ENCODE measurements at places on chromosomes 13 and 19. TPM values are rescaled to one million over a fixed set of nuclear protein-coding genes. Genes with fewer than 3 reads are reported as not detected.

GRCh38 chr13:48094404-48094780, 512 bp downstream of the MED4 start:
- DNase-seq, result no peak

GRCh38 chr19:55156202-55157063, 1.1 kb downstream of the TNNI3 start:
- DNase-seq, result peak; percentile 71

The ARHGAP33 gene
- total RNA-seq, result 54.3 TPM

The DIAPH3 gene
- 11.4 TPM for total RNA-seq

DNA sequence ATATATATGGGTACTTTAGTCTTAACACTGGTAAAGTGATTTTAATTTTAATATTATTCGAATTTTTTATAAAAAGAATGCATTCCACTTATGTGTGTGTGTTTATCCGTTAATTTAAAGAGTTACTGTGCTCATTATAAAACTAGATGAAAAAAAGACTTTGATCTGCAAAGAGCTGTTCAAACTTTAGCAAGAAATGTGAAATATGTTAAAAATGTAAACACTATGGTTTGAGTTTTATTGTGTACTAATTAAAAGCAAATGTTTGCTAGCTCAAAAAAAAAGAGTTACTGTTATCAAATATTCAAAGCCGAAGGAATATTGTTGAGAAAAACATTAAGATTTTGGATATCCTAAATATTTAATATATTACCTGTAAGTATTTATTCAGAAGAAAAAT, 34.5 kb downstream of the UFM1 start:
- DNase-seq, result no peak

- no peak for DNase-seq
These were observed 4.2 kb upstream of the ISYNA1 start for GRCh38 chr19:18441804-18442788.

- DNase-seq, result no peak
These were observed 2049.5 kb upstream of the PRR20A start for GRCh38 chr13:55091172-55091571.

The CEACAM7 gene
- total RNA-seq, result not detected

- no peak for DNase-seq
These were observed 17.7 kb upstream of the FBXO17 start for GRCh38 chr19:38993271-38993670.

DNA sequence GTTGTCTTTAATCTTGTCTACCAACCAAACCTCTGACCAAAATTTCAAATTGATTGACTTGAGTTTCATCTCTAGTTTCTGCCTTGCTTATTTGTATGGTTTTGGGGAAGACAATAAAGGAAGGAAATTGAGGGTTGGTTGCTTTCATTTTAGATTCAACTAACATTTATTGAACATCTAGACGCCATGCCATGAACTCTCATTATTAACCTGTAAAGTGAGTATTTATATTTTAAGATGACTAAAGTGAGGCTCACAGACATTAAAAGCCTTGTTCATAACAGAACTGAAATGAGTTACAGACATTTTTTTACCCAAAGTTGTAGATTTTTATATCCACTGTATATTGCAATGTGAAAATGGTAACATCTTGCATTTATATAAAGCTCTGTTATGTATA, 239.3 kb downstream of the LMO7 start:
- DNase-seq, result no peak

The NMRK2 gene
- total RNA-seq, result 1.4 TPM

- no peak for DNase-seq
These were observed 13.5 kb upstream of the ZNF563 start for GRCh38 chr19:12346896-12347295.

- DNase-seq, result no peak
These were observed 9.6 kb downstream of the BCAM start for GRCh38 chr19:44818466-44819031.

DNA sequence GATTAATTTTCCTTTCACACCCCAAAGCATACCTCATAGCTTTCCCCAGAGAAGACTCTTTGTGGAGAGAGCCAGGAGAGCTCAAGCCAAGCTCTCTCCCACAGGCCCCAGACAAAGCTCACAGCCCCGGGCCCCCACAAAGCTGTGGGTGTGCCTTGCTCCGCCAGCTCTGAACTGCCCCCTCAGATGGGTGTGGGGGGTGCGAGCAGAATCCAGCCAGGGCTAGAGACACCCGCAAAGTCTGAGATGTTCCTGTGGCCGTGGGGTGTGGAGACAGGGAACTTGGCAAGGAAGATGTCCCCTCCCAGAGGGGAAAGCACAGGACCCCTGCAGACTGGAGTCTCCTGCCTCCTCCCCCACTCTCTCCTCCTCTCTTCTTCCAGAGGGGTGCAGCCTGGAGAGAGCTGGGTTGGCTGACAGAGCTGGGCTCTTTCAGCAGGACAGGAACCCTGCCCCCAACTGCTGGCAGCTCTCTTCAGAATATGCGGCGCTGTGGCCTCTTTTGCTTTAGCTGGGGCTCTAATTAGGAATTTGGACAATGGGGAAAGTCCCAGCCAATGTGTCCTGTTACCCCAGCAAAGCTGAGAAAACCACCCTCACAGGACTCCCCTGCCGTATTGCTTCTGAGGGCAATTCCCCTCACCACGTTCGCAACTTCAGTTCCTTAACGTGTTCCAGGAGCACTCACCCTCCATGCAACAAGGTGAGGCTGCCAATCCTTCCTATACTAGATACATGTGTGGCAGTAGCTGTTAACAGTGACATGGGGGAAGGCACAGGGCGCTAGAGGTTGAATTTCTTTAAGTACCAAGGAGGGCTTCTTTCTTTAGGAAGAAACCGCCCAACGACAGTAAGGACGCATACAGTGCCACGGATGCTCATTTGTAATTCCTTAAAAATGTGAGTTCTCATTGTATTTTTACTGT, 170.0 kb downstream of the COL4A1 start:
- no peak for DNase-seq

- no peak for DNase-seq
These were observed 120.1 kb downstream of the ZNF486 start for GRCh38 chr19:20287070-20287469.

- no peak for DNase-seq
These were observed 34.4 kb downstream of the NUP58 start for GRCh38 chr13:25335856-25336255.

DNA sequence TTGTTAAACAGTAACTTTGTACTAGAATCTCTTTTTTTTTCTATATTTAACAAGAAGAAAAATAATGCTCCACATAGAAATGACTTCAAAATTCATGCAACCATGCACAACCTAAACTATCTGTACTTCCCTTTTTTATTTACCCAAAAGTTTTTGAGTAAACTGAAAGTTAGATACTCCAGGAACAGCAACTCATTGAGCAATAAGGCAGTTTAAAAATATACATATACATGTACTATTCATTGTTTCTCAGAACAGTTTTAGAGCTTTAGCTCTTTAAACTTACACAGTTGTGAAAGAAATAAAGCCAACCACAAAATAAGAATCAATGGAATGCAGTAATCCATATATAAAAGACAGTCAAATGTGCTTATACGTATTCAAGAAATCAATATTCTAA, 39.2 kb downstream of the MTMR6 start:
- DNase-seq, result no peak

- no peak for DNase-seq
These were observed 6.8 kb downstream of the DCUN1D2 start for GRCh38 chr13:113483504-113484293.

- no peak for DNase-seq
These were observed 23.9 kb upstream of the PSG4 start for GRCh38 chr19:43229315-43229714.

- DNase-seq, result peak; percentile 78
These were observed 13.0 kb downstream of the TRIP10 start for GRCh38 chr19:6752256-6753177.

DNA sequence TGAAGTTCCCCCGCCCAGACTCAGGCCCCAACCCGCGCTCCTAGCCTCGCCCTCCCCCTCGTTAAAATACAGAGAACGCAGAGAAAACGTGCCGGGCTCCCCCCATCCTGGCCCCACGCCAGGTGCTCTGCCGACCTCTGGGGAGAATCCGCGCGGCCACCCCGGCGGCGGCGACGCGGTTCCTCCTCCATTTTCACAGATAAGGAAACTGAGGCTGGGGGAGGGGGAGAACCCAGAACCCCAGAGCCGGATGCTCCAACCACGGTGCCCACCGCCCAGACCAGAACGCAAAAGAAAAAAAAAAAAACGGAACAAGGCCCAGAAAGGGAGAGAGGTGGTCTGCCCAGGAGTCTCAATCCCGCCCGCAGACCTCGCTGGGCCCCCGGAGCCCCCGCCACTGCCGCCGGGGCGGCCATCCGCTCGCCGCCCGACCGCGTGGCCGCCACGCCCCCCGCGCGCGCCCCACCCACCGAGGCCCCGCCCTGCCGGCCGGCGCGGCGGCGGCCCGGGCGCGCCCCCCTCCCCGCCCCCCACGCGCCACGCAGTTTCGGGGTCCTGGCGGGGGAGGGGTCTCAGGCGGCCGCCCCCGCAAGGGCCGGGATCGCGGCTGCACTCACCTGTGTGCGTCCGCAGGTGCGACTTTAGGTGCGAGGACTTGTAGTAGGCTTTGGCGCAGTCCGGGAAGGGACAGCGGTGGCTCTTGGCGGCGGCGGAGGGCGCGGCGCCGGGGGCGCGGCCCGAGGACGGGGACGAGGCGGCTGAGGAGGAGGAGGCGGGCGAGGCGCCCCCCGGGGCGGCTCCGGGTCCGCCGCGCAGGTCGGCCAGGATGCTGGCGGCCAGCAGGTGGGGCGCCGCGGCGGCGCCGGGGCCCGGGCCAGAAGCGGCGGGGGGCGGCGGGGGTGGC, 703 bp downstream of the KLF16 start:
- DNase-seq, result no peak

- no peak for DNase-seq
These were observed 258.7 kb upstream of the GPC6 start for GRCh38 chr13:92967923-92968322.

DNA sequence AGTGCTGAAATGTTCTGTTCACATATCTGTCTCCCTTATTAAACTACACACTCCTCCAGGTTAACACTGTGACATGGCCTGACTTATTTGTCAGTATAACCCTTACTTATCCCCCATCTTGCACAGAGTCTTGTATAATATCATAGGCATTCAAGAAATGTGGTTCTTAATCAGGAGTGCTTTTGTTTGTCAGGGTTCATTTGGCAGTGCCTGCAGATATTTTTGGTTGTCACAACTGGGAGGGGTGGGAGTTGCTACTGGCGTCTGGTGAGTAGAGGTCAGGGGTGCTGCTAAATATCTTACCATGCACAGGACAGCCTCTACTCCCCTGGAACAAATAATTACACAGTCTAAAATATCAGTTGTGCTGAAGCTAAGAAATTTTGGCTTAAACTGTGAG, 20.4 kb upstream of the OBI1 start:
- DNase-seq, result no peak

DNA sequence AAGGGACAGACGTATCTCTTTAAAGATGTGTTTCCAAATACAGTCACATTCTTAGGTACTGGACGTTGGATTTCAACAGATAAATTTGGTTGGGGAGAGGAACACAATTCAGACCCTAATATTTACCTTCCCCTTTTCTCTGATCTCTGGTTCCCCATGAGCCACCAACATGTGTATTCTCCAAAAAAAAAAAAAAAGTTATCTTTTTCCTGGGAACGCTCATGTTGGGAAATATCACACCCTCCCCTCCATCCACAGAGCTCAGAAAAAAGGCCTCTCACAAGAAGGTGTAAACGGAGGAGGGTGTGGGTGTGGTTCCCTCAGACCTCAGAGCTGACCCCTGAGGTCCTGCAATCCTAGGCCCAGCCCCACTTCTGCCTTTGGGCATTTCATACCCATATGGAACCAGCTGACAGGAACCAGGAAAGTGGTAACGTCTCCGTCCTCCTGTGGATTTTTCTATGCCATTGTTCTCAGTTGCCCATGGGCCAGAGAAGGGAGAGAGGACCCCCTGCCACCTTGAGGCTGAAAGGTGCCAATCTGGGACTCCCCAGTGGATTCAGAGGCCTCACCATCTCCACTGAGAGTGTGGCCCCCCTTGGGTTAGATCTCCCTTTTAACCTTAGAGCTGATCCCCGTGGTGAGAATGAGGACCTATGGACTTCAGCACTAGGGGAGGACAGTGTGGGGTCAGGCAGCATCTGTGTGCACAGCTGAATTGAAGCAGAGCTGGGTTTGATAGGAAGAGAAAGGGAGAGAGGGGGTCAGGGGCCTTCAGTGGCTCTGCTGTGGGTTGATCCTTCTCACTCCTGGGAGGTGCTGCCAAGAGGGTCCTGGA, 8.4 kb upstream of the SIGLEC12 start:
- DNase-seq, result no peak

- DNase-seq, result no peak
These were observed 483.3 kb upstream of the SPRY2 start for GRCh38 chr13:80824229-80824628.

The SHISA7 gene
- 0.10 TPM for total RNA-seq

GRCh38 chr19:33997690-33998089, 174.6 kb upstream of the LSM14A start:
- DNase-seq, result no peak

DNA sequence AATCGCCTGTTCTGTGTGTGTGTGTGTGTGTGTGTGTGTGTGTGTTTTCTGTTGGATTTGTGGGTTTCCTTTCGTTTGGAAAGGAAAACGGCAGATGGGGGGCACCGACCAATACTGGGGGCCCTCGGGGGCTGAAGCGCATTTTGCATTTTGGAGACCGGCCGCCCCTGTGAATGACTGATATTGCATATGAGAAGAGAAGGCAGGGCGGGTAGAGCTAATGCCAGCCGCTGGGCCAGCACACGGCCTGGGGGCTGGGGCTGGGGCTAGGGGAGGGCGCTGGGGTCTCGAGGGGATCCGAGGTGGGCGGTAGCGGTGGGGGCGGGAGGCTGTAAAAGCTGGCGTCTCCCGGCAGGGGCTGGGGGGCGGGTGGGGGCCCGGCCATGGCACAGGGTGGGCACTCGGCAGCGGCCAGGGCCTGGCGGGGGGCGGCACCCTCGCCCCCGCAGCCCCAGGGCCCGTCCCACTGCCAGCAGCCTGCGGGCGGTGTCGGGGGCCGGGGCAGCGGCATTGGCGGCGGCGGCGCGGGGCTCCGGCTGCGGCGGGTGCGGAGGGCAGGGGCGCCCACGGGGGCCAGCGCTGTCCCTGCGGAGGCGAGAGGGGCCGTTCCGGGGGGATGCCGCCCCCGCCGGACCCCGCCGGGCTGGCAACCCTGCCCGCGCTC, 11.2 kb downstream of the ANO8 start:
- no peak for DNase-seq
